ENCODE measurements at places on chromosomes 6 and 20. TPM values are rescaled to one million over a fixed set of nuclear protein-coding genes. Genes with fewer than 3 reads are reported as not detected.

OPN5 gene
- not detected for total RNA-seq

CCN5 gene
- not detected for total RNA-seq

PKIG gene
- 37.1 TPM for total RNA-seq

HLA-DPB1 gene
- 9.9 TPM for total RNA-seq

SIGLEC1 gene
- total RNA-seq = 2.1 TPM

MAS1L gene
- not detected for total RNA-seq

MMP24 gene
- under 0.01 TPM for total RNA-seq

RFX6 gene
- total RNA-seq = not detected

CLPSL2 gene
- not detected for total RNA-seq

TFAP2D gene
- not detected for total RNA-seq

ZBP1 gene
- total RNA-seq = under 0.01 TPM

PCMTD2 gene
- 36.5 TPM for total RNA-seq

ADGRF1 gene
- total RNA-seq = not detected

MOCS1 gene
- 6.8 TPM for total RNA-seq

ZC2HC1B gene
- not detected for total RNA-seq

DEFB127 gene
- not detected for total RNA-seq

KIAA1755 gene
- total RNA-seq = 3.7 TPM

MDFI gene
- total RNA-seq = 37.1 TPM

SYCP2 gene
- total RNA-seq = 3.7 TPM

EYS gene
- 2.1 TPM for total RNA-seq

SCRT2 gene
- not detected for total RNA-seq

POM121L2 gene
- total RNA-seq = not detected

TSPO2 gene
- 1.0 TPM for total RNA-seq

ZSCAN23 gene
- total RNA-seq = 4.7 TPM

COL20A1 gene
- 2.6 TPM for total RNA-seq

FRS3 gene
- total RNA-seq = 1.6 TPM

CCN6 gene
- not detected for total RNA-seq

FAM162B gene
- 4.7 TPM for total RNA-seq

SNX21 gene
- 26.6 TPM for total RNA-seq

AFG1L gene
- total RNA-seq = 5.2 TPM

NINL gene
- 5.7 TPM for total RNA-seq

CST7 gene
- 1.0 TPM for total RNA-seq

YWHAB gene
- 51.7 TPM for total RNA-seq

STK38 gene
- 16.2 TPM for total RNA-seq

USP49 gene
- 1.6 TPM for total RNA-seq

EDN3 gene
- total RNA-seq = 8.4 TPM
